Upper lobe of left lung (tissue), 6 donors: ENCODE measurements at places on chromosomes 12 and 14. TPM values are rescaled to one million over a fixed set of nuclear protein-coding genes. Genes with fewer than 3 reads are reported as not detected.

Gene ZNF140
- total RNA-seq = 15.2 TPM

Gene ABCD4
- 106 TPM for total RNA-seq

DNA sequence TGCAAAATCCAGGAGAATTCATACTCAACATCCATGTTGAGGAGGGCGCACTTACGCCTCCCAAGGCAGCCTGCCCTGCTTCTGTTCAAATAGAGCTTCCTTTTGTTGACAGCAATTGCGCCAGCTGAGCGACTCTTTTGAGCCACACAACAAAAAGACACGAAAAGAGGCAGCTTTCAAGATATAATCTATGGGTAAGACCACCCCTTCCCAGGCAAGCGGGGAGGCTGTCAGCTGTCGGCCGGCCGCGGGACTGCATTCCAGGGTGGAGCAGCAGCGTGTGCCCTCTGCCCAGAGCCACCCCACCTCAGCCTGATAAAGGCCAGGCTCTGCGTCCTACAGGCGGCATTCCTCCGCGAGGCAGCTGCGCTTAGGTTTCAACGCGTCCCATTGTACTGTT, 15.8 kb upstream of the STAB2 start:
- H3K4me3 ChIP-seq = no peak overlapping the region
- H3K27me3 ChIP-seq = no peaks in the 10 kb centered on the region

DNA sequence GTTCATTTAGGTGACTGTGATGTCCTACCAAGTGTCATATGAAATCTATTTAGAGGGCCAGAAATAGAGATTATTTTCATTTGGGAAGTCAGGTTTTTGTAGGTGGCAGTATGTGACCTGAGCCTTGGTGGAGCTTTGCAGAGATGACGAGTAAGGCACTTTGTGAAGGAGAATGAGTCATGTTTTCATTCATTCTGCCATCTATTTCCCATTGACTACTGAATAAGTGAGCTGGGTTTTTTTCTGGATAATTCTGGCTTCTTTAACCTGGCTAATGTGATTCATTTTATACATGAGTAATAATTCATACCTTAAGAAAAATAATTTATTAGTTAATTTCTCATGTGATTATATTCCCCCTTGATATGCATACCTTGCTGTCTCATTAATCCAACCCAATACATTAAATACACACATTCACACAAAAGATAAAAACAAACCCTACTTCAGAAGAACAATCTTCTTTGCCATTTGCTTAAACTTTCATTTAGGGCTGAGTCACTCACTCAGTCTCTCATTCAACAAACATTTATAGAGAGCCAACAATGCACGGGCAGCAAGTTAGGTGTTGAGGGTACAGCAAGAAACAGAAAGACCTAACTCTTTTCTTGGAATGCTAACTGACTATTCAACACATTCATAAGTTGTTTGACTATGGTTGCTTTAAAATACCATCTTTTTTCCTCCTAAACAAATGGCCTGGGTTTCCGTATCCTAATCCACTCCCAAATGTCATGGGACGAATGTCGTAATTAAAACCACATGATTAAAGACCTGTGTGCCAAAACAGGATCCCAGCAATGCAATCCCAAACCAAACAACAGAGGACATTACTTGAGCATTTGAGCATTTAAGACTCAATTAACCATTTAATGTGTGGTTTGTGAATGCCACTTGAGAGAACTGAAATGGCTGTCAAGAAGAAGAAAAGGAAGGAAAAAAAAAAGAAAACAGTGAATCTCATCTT, 78.0 kb downstream of the KITLG start:
- no peak for DNase-seq
- H3K36me3 ChIP-seq = peaks cover 29% of the 10 kb centered on the region
- no peaks in the 10 kb centered on the region for H3K27me3 ChIP-seq
- H3K4me3 ChIP-seq = no peak overlapping the region

- no peaks in the 10 kb centered on the region for H3K36me3 ChIP-seq
- no peaks in the 10 kb centered on the region for H3K4me1 ChIP-seq
- H3K27ac ChIP-seq = no peak overlapping the region
- no peak overlapping the region for H3K4me3 ChIP-seq
- H3K27me3 ChIP-seq = no peaks in the 10 kb centered on the region
Observed at GRCh38 chr12:31234955-31235867, 90.7 kb downstream of the SINHCAF start.
